ENCODE measurements at places on chromosomes 12 and 14. TPM values are rescaled to one million over a fixed set of nuclear protein-coding genes. Genes with fewer than 3 reads are reported as not detected.

GRCh38 chr12:98830657-98831056 lies 185.6 kb downstream of the APAF1 start:
- H3K27me3 ChIP-seq, result no peaks in the 10 kb centered on the region
- no peak for DNase-seq
- no peak overlapping the region for H3K27ac ChIP-seq
- H3K4me3 ChIP-seq, result no peak overlapping the region

DNA sequence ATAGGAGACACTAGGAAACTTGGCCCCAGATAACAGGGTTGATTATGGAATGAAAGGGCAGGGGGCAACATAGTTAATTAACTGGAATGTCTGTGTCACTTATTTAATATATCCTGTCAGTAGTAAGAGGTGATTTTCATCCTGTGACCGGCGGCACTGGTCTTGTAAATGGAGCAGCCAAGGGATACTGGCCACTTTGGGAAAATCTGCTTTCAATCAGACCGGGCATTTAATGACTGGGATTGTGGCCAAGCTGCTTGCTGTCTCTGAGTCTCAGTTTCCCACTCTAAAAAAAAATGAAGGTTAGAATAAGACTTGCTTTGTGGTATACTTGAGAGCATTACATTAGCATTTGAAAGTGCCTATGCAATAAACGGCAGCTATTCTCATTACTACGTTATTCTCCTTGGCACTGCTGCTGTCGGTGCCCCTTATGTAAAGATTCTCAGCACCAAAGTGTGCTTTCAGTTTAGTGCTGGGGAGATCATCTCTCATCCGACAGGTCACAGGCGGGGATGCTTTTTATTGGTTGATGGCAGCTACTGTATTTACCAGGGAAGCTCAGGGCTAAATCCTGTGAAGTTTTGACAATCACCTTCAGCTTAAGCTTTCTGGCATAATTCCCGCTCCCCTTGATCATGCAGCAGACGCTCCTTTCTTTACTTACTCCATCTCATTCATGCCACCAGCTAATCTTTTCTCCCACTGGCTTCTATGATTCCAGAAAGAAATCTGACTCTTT lies 162.1 kb downstream of the ESRRB start:
- H3K27me3 ChIP-seq, result no peaks in the 10 kb centered on the region
- H3K4me3 ChIP-seq, result no peak overlapping the region
- no peak for DNase-seq
- no peaks in the 10 kb centered on the region for H3K36me3 ChIP-seq
- no peak overlapping the region for H3K27ac ChIP-seq

GRCh38 chr14:68355415-68355814 lies 437.5 kb downstream of the ZFP36L1 start:
- H3K4me3 ChIP-seq, result no peak overlapping the region
- no peaks in the 10 kb centered on the region for H3K27me3 ChIP-seq
- H3K36me3 ChIP-seq, result no peaks in the 10 kb centered on the region
- no peak overlapping the region for H3K27ac ChIP-seq

DNA sequence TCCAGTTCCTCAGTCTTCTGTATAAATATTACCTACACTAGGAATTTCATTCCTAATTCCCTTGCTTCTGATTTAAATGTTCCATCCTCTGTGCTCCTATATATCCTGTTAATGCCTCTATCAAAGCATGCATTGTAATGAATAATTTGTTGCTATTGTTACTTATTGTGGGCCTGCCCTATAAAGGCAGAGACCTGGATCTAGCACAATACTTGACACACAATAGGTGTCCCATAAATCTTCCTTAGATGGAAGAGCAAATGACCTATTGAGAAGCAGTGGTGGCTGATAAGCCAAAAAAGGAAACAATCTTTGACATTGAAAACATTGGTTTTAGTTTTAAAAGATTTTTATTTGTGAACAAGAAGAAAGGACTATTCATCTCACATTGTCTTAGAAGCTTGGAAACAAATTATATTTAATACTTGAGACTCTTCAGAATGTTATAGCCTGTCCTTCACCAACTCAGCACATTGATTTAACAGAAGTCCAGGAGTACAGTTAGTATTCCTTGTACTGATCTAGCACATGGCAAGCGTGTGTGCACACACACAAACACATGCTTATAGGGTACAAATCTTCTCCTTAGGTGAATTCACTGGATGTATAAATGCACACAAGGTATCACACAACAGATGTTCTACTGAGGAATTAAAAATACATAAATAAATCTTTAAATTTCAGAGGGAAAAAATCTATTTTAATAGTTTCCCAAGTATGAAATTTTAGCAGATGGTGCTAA lies 135.9 kb downstream of the DUSP6 start:
- no peaks in the 10 kb centered on the region for H3K36me3 ChIP-seq
- H3K4me3 ChIP-seq, result no peak overlapping the region
- peaks cover 9% of the 10 kb centered on the region for H3K4me1 ChIP-seq
- no peak for DNase-seq
- H3K27ac ChIP-seq, result no peak overlapping the region

- H3K27me3 ChIP-seq, result no peaks in the 10 kb centered on the region
- no peak overlapping the region for H3K4me3 ChIP-seq
- no peaks in the 10 kb centered on the region for H3K36me3 ChIP-seq
- no peak for DNase-seq
- H3K4me1 ChIP-seq, result no peaks in the 10 kb centered on the region
- no peak overlapping the region for H3K27ac ChIP-seq
Observed at GRCh38 chr14:29654901-29655550, 272.6 kb downstream of the PRKD1 start.

GRCh38 chr14:98714626-98715425 lies 557.2 kb downstream of the BCL11B start:
- H3K27me3 ChIP-seq, result no peaks in the 10 kb centered on the region
- H3K4me3 ChIP-seq, result no peak overlapping the region
- H3K36me3 ChIP-seq, result no peaks in the 10 kb centered on the region
- H3K4me1 ChIP-seq, result no peaks in the 10 kb centered on the region
- no peak overlapping the region for H3K27ac ChIP-seq

DNA sequence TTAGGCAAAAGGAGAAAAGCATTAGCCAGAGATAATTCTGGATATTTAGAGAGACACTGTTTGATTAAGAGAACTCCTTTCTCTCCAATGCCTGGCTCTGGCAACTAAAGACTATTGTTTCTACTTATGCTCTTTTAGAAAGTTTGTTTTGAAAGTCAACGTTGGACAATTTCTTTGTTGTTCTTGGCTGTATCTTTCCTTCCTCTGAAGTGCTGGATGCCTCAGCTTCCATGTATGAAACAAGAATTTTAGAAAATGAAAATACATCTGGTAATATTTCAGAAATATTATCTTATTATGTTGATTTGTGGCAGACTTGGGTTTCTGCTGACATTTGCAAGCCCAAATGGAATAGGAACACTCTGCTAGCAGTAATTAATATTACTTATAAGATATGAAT lies 382.6 kb downstream of the SNAPC1 start:
- no peak overlapping the region for H3K27ac ChIP-seq
- no peak for DNase-seq
- H3K4me1 ChIP-seq, result no peaks in the 10 kb centered on the region

DNA sequence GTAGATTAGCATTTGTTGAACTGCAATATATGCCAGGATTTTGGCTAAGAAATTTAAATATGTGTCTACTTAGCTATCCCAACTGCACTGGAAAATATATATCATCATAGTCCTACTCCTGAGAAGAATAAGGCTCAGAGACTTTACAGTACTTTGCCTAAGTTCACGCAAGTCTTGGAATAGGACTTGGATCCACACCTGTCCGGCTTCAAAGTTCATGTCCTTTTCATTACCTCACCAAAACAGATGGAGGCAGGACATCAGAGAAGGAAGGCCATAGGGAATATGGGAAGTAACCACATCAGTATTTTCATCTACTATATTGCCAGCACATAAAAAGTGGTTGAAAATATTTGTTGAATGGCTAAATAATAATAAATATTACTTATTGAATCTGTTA lies 358.5 kb downstream of the PRKD1 start:
- H3K27me3 ChIP-seq, result no peaks in the 10 kb centered on the region
- H3K36me3 ChIP-seq, result no peaks in the 10 kb centered on the region
- no peaks in the 10 kb centered on the region for H3K4me1 ChIP-seq
- no peak for DNase-seq
- H3K27ac ChIP-seq, result no peak overlapping the region

- H3K27me3 ChIP-seq, result no peaks in the 10 kb centered on the region
- no peak within 1 kb of the TSS for H3K27ac ChIP-seq
- no peak for DNase-seq
- H3K36me3 ChIP-seq, result no peaks in the 10 kb centered on the region
- peak within 1 kb of the TSS; percentile 26 for H3K4me3 ChIP-seq
Observed at GRCh38 chr14:104138098-104138717, at the start of gene KIF26A. KIF26A (plus strand) TSS chr14:104138587; CDS start chr14:104138723, 136 bp downstream.

DNA sequence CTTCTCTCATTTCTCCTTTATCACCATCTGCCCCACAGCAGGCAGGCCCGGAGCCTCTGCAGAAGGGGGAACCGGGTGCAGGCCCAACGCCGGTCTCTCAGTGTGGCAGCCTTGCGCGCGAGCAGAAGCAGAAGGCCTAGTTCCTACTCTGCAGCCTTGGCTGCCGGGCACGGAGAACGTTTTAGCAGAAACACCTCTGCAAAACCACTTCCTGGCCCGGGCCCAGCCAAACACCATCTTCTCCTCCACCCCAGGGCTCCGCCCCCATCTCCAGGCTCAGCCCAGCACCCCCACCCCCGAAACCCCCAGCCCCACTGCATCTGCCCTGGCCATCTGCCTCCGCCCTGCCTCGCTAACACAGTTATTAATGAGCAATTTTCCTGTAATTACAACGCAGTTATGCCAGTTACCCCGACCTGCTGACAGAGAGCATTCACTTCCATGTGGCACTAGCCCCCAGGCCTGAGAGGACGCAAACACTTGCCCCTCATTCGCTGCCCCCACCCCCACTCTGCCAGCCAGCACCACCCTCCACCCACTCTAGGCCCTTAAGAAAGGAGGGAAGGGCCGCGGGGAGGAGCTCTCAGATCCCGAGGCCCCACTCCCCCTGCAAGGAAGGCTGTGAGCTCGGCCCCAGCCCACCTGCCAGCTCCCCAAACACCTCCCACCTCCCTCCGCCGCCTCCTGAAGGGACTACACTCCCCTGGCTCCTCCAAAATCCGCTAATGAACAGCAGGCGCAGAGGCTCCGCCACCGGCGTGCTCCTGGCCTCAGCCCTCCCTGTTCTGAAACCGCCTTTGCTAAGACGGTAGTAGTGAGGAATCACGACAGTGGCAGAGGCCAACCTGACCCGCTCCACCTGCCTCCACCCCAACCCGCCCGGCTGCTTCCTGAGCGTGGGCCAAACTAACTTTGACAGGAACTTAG lies 44.7 kb upstream of the FBRSL1 start:
- DNase-seq, result no peak
- no peaks in the 10 kb centered on the region for H3K27me3 ChIP-seq
- no peaks in the 10 kb centered on the region for H3K36me3 ChIP-seq

DNA sequence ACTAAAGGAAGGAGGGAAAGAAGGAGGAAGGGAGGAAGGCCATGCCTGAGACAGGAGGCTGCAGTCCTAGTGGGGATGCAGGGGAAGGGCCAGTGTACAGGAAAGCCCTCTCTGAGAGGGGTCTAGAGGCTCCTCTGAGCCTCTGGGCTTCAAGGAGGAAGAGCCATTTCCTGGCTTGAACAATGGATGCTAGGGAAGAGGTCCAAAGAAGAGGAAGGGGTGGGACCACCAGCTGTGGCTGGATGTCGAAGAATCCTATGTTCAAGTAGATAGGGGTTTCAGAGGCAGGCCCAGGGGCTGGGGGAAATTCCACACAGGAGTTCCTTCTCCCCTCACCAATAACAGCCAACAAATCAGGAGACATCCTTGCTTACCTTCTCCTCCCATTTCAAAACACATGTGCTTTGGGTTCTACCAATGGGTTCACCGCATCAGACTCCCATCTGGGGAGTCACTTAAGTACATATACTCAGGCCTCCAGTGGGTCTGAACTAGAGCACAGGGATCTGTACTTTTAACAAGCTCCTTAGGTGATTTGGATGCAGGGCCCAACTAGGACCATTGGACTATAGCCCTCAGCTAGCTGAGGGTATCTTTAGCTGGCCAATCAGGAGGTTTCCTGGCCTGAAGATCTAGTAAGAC lies 32.4 kb downstream of the PRPF40B start:
- DNase-seq, result no peak
- H3K4me1 ChIP-seq, result no peaks in the 10 kb centered on the region
- H3K27me3 ChIP-seq, result no peaks in the 10 kb centered on the region
- no peak overlapping the region for H3K4me3 ChIP-seq
- no peak overlapping the region for H3K27ac ChIP-seq
- H3K36me3 ChIP-seq, result no peaks in the 10 kb centered on the region

DNA sequence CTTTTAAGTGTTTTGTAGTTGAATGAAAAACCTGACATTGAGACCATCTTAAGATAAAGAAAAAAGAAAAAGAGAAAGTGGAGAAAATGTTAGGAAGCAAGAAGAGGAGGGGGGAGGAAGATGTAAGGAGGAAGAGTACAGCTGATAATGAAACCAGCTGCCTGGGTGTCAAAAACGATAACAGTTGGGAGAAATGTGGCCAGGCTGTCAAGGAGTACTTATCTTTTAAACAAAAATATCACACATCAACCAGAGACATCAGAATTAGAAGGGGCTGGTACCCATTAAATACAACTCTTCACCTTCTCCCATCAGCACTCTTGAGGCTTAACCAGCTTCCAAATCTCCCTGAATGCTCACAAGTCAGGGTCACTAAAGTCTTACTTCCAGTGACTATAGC lies 4.5 kb downstream of the SLC11A2 start:
- peaks cover 30% of the 10 kb centered on the region for H3K4me1 ChIP-seq
- H3K27ac ChIP-seq, result peak overlapping the region; percentile 3
- no peak overlapping the region for H3K4me3 ChIP-seq
- no peaks in the 10 kb centered on the region for H3K36me3 ChIP-seq

DNA sequence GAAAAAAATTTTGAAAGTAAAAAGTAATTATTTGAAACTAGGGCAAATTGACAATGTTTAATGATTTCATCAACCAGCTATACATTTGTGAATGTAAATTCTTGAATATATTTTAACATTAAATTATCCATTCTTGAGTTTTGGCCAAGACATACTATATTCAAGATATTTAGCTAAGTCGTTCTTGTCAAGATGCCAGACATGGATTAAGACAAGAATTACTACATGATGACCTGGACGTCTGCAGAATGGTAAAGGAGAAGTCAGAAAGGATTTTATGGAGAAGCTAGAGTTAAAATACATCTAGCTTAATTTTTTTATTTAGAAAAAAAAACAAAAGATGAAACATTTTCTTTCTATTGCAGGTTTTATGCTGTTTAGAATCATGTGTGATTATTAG lies 255.8 kb downstream of the TMTC2 start:
- no peak for DNase-seq
- no peak overlapping the region for H3K4me3 ChIP-seq
- H3K27me3 ChIP-seq, result no peaks in the 10 kb centered on the region
- H3K27ac ChIP-seq, result no peak overlapping the region

The BCAT1 gene
- 0.86 TPM for total RNA-seq

The LRP1 gene
- total RNA-seq, result 288 TPM

The ACSM4 gene
- total RNA-seq, result not detected

The RIMBP2 gene
- 0.19 TPM for total RNA-seq

The KRT3 gene
- not detected for total RNA-seq

The HCAR1 gene
- total RNA-seq, result not detected

The SUSD6 gene
- total RNA-seq, result 17.4 TPM

All from right lobe of liver (tissue), 6 donors.